Ecto neural progenitor cell (in vitro differentiated cells): ENCODE measurements at places on chromosomes 7 and 10.

GRCh38 chr7:53609185-53609584, 573.8 kb downstream of the POM121L12 start:
- no peak for DNase-seq

- DNase-seq: no peak
Measured at GRCh38 chr7:341841-342638, 52.1 kb downstream of the FOXL3 start.

DNA sequence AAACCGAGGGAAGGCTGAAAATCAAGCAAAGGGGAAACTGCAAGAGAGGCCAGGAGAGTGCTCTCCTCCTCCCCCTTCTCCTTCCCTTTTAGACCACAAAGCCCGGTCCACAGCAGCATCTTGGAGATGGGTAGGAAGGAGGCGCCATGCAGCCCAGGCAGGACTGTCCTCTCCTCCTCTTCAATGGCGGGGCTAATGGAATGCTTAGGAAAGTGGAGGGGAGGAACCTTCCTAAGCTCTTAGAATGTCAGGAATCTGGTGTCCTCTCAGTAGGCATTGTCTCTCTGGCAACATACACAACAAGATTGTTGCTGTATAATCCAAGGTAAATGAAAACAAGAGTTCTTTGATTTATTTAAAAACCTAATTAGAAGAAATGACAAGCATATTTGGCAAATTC, 185.1 kb downstream of the DGKI start:
- DNase-seq: no peak

DNA sequence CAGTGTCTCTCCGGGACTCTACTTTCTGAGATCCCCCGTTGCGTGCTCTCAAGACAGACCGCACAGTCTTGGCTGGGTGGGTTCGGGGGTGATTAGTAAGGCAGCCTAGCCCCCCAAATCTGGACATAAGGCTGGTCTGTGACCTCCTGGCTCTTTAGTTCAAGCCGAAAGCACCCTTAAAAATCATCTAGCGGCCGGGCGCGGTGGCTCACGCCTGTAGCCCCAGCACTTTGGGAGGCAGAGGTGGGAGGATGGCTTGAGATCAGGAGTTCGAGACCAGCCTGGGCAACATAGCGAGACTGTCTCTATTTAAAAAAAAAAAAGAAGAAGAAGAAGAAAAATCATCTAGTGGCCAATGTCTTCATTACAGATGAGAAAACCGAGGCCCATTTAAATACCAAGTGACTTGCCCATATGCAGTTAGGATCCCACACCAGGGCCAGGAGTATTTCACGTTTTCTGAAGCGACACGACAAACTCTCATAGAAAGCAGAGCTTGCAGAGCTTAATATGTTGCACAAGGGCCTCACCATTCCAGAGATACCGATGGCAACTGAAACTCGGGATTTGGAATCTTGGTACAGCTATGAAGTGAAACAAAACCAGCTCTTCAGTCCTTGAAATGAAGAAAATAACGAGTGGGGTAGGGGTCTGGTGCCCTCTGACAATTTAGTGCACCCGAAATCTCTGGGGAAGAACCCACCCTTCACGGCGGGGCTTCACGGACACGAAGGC, 703 bp upstream of the HILPDA start:
- no peak for DNase-seq

- DNase-seq: no peak
Measured at GRCh38 chr10:125146791-125147579, 13.4 kb downstream of the CTBP2 start.

DNA sequence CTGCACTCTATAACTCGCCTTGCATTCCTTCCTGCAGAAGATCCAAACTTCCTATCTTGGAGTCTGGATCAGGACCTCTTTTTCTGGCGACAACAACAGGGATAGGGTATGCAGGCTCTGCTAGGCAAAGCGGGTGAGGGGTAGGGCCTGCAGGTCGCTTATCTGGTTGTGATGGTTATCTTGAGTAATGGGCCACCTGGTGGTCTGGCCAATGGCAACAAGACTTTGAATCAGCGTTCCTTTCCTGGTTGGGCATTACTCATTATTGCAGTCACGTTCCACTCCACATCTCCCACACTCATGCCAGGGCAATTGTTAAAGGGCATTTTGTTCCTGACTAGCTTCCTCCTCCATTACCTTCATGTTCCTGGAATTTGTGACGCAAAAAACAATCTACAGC, 48.4 kb upstream of the PLXDC2 start:
- peak; percentile 49 for DNase-seq

DNA sequence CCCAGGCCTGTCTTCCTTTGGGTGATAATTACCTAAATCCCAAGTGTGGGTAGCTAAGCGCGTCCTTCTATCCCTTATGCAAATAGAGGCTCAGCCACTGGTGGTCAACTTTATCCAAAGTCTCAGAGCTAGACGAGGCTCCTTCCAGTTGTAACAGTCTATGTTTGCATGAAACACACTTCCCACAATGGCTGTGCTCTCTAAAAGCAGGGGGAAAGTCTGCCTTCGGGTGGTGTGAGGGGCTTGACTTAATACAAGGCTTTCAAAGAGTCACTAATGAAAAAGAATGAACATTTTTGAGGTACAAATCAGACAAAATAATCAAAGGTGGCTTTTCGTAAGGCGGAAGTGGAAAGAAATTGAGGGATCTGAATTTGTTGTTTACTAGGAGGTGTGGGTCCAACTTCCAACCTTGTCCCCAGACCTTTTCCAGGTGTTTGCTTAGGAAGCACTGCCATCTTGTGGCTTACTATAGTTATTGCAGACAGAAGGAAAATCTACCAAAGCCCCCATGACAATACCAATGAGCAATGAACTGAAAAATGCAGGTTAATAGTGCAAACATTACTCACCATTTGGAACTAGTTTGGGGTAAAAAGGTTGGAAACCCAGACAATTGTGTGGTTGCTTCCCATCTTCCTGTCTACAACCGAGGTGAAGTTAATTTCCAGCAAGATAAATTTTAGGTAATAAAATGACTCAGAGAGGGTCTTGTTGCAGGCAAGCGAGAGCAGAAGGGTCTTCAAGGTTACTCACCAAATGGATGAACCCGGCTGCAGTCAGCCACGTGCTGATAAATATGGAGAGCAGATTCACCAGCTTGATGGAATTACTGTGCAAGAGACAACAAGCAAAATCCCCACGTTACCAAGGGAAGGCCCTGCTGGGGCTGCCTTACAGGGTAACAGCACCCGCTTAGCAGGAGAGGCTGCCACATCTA, 525.7 kb downstream of the KCNMA1 start:
- no peak for DNase-seq

- DNase-seq: no peak
Measured at GRCh38 chr10:59847326-59847725, 59.0 kb downstream of the CCDC6 start.
